Mesenteric fat pad (tissue), 1 donor: ENCODE measurements at places on chromosomes 16 and 17.
A peak's percentile ranks its signal among the peaks of the same experiment; 100 is the strongest.

DNA sequence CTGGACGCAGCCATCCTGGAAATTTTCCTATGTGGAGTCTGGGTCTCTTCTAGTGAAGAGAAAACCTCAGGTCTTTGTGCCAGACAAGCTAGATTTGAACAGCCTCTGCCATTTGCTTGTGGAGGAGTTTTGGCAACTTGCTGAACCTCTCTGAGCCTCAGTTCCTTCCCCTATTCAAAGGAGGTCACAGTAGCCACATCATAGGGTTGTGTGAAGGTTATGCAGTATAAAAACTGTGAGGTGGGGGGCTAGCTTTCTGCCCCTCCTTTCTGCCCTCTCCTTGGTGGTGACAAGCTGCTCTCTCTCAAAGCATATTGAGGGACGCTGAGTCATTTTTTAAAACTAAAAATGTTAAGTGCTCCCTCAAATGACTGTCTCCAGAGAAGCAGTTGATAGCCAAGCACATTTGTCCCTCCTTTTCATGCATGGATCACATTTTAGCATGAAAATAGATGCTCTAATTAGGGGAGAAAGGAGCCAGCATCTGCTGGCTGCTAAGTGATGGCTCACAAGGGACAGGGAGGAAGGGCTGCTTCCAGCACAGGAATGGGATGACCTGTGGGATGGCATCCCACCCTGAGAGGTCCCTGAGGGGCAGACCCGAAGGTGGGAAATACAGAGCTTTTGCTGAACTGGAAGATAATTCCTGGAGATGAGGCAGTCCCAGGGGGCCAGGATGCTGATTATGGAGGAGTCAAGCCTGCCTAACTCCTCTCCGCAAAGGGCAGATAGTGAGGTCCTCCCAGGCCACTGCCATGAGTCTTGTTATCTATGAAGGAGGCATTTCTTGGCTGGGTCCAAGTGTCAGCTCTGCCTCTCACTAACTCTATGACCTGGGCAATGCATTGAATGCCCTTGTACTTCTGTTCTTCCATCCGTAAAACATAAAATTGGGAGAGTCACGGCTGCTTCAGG, 218.8 kb downstream of the RAB11FIP4 start:
- DNase-seq: no peak

GRCh38 chr16:56312028-56312300, 113.4 kb downstream of the AMFR start:
- DNase-seq: no peak

DNA sequence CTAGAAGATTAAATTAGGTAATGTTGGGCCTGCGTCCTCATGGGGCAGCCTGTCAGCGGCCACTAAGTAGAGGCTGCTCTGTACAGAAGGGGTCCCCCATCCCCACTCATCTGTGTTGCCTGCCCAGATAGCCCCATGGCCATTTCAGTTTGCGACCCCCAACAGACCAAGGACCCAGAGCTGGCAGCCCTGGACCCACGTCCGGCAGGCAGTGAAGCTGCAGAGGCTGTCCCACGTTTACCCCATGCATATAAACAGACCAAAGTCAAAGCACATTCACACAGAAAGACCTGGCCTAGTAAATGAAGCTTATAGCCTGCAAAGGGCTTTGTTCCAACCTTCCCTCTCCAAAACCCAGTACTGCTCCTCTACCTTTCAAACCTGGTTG, 4.6 kb downstream of the PDF start:
- DNase-seq: peak; percentile 67

- DNase-seq: no peak
Observed at GRCh38 chr16:81937305-81938038, 73.8 kb downstream of the SDR42E1 start.

- DNase-seq: peak; percentile 96
Observed at GRCh38 chr16:30956601-30957455, 726 bp upstream of the SETD1A start.

GRCh38 chr16:48432136-48432535, 46.9 kb upstream of the SIAH1 start:
- no peak for DNase-seq

GRCh38 chr16:51577621-51578303, 426.7 kb upstream of the SALL1 start:
- no peak for DNase-seq
